ENCODE measurements at places on chromosomes 3 and 15. TPM values are rescaled to one million over a fixed set of nuclear protein-coding genes. Genes with fewer than 3 reads are reported as not detected.

- H3K4me1 ChIP-seq, result no peaks in the 10 kb centered on the region
- H3K36me3 ChIP-seq, result no peaks in the 10 kb centered on the region
- H3K4me3 ChIP-seq, result no peak overlapping the region
- DNase-seq, result no peak
- no peak overlapping the region for H3K27ac ChIP-seq
These were observed 44.4 kb downstream of the EPHB1 start for GRCh38 chr3:134839422-134839821.

GRCh38 chr3:24400015-24400414, 94.6 kb downstream of the THRB start:
- no peak overlapping the region for H3K27ac ChIP-seq
- no peaks in the 10 kb centered on the region for H3K36me3 ChIP-seq
- H3K27me3 ChIP-seq, result no peaks in the 10 kb centered on the region
- H3K4me1 ChIP-seq, result peaks cover 16% of the 10 kb centered on the region

DNA sequence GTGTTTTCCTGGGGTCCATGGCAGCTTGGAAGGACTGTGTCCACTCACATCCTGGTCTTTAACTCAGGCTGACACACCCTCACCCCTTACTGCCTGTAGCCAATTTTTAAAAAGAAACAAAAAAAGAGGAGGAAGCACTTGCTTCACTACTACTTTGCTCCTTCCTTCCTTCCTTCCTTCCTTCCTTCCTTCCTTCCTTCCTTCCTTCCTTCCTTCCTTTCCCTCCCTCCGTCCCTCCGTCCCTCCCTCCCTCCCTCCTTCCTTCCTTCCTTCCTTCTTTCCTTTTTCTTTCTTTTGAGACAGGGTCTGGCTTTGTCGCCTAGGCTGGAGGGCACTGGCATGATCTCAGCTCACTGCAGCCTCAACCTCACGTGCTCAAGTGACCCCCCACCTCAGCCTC, 25.5 kb upstream of the AKAP13 start:
- H3K4me1 ChIP-seq, result no peaks in the 10 kb centered on the region
- no peaks in the 10 kb centered on the region for H3K36me3 ChIP-seq
- no peak overlapping the region for H3K4me3 ChIP-seq
- H3K27me3 ChIP-seq, result no peaks in the 10 kb centered on the region
- no peak overlapping the region for H3K27ac ChIP-seq
- no peak for DNase-seq

GRCh38 chr3:86653661-86654205, 337.2 kb downstream of the VGLL3 start:
- H3K27ac ChIP-seq, result no peak overlapping the region
- H3K27me3 ChIP-seq, result no peaks in the 10 kb centered on the region
- H3K4me1 ChIP-seq, result no peaks in the 10 kb centered on the region
- no peak overlapping the region for H3K4me3 ChIP-seq
- DNase-seq, result no peak
- H3K36me3 ChIP-seq, result no peaks in the 10 kb centered on the region

DNA sequence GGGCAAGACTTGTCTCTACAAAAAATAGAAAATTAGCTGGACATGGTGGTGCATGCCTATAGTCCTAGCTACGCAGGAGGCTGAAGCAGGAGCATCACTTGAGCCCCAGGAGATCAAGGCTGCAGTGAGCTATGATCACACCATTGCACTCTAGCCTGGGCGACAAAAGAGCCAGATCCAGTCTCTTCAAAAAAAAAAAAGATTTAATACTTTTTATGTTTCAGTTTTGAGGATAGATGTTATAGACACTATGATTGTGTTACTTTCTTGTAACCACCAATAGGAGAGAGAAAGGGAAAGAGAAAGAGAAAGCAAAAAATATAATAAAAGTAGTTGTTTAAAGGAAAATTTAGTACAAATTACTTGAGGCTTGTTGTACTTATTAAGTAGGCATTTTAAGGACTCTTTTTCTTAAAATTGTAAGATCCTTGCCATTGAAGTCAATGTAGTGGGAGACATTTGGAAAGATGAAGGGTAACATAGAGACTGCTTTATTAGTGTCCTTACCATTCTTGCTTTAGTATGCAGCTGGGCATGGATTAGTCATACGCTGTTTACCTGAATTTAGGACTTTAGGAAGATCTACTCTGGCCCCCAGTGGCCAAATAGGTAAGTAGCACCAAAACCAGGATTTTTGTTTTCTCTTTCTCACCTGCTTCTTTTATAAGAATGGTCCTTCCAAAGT, 35.1 kb upstream of the ZDHHC23 start:
- no peaks in the 10 kb centered on the region for H3K36me3 ChIP-seq
- H3K27me3 ChIP-seq, result no peaks in the 10 kb centered on the region
- H3K27ac ChIP-seq, result no peak overlapping the region
- no peaks in the 10 kb centered on the region for H3K4me1 ChIP-seq
- peak; percentile 47 for DNase-seq

DNA sequence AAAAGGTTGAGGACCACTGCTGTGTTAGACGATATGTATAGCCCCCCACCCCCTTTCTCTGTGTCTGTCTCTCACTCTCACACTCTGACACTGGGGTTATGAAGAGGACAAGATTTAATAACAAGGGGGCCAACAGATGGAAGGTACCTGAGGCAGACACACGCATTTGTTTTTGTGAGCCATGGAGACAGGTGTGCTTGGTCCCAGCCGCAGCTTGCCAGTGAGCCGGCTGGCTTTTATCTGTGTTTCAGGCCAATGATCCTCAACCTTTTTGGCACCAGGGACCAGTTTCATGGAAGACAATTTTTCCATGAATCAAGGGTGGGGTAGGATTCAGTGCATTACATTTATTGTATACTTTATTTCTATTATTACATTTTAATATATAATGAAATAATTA, 394.9 kb upstream of the RGMA start:
- H3K27ac ChIP-seq, result no peak overlapping the region
- no peaks in the 10 kb centered on the region for H3K36me3 ChIP-seq
- no peak for DNase-seq
- H3K4me3 ChIP-seq, result no peak overlapping the region

DNA sequence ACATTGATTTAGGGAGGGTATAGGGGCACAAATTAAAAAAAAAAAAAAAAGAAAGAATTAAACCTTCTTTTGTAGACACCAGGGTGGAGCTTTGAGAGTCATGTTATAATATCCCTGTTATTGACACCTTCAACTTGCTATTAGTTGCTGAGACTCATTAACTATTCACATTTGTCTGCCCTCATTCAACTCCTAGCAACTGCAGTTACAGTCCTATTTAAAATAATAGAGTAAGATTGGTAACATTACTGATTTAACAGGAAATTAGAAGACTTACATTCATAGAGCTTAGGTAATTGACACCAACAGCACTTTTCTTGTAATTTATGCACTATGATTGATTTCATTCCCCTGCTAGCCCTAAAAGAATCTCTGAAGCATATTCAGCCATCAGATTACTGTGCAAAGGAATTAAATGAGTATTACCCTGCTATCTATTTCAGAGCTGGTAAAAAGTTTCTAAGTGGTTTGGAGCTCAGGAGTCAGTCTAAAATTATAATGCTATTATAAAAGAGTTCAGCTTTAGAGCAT, 148.8 kb upstream of the TBL1XR1 start:
- no peaks in the 10 kb centered on the region for H3K27me3 ChIP-seq
- no peaks in the 10 kb centered on the region for H3K36me3 ChIP-seq
- DNase-seq, result no peak

- no peaks in the 10 kb centered on the region for H3K36me3 ChIP-seq
- H3K27ac ChIP-seq, result no peak overlapping the region
- H3K4me3 ChIP-seq, result no peak overlapping the region
- no peaks in the 10 kb centered on the region for H3K4me1 ChIP-seq
These were observed 45.7 kb upstream of the PTX3 start for GRCh38 chr3:157390713-157391515.

- DNase-seq, result no peak
- no peaks in the 10 kb centered on the region for H3K4me1 ChIP-seq
These were observed 277.7 kb upstream of the ROPN1 start for GRCh38 chr3:124269619-124270018.

GRCh38 chr3:101377796-101378195, 57.4 kb upstream of the IMPG2 start:
- no peaks in the 10 kb centered on the region for H3K27me3 ChIP-seq
- H3K36me3 ChIP-seq, result no peaks in the 10 kb centered on the region
- H3K4me1 ChIP-seq, result no peaks in the 10 kb centered on the region
- no peak for DNase-seq

- peak overlapping the region; percentile 100 for H3K27ac ChIP-seq
- no peaks in the 10 kb centered on the region for H3K27me3 ChIP-seq
- peak overlapping the region; percentile 87 for H3K4me3 ChIP-seq
- H3K4me1 ChIP-seq, result peaks cover 16% of the 10 kb centered on the region
- H3K36me3 ChIP-seq, result no peaks in the 10 kb centered on the region
These were observed 638 bp downstream of the BLOC1S6 start for GRCh38 chr15:45587863-45588170.

DNA sequence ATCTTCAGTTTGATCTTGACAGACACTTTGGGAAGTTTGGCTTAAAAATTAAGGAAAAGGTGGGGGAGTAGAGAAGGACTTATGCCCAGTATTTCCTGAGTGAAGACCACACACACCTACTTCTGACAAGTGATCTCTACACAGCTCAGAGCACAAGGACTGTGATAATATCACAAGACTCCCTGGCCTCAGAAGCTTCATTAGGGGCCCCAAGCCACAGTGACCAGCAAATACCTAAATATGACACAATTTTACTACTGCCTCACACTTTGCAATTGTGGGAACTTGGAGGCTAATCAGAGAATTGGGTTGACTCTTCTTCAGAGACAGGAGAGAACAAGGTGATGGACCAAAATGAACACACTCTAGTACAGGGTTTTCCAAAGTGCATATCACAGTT, 2.6 kb downstream of the ILDR1 start:
- no peaks in the 10 kb centered on the region for H3K4me1 ChIP-seq
- H3K4me3 ChIP-seq, result no peak overlapping the region
- no peaks in the 10 kb centered on the region for H3K27me3 ChIP-seq
- no peaks in the 10 kb centered on the region for H3K36me3 ChIP-seq
- H3K27ac ChIP-seq, result no peak overlapping the region

DNA sequence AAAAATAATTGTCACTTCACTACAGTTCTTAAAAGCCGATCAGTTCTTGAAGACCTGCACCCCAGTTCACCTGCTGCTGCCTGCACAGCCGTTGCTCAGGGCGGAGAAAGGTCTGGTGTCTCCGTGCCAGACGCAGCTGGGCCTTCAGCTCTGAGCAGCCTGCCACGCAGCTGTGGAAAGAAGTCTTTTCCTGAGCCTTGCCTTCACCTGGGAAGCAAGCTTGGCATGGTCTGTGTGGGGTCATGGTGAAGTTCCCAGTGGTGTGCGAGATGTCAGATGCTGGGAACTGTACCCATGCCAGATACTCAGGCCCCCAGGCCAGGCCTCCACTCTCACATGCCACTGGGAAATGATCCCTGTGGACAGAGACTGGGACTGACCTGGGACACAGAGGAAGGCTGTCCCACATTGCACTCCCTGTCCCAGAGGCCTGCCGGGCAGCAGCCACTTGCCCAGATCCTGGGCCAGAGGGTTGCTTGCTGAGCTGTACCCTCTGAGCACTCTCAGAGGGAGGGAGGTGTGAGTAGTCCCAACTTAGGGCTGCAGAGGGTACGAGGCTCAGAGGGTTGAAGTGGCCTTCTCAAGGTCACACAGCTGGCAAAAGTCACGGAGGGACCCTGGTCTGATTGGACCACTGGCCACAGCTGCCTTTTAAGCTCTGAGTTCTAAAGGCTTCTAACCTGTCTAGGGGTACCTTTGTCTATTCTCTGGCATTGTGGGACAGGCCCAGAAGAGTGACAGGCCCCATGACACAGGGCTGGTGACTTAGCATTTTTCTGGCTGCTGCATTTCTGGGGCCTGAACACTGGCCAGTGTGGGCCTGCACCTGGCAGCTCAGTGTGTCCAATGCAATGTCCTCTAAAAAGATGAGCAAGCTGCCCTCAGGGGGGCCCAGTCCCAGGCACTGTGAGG, 55.4 kb downstream of the KLF13 start:
- no peaks in the 10 kb centered on the region for H3K36me3 ChIP-seq
- H3K4me3 ChIP-seq, result no peak overlapping the region
- no peaks in the 10 kb centered on the region for H3K4me1 ChIP-seq
- no peaks in the 10 kb centered on the region for H3K27me3 ChIP-seq
- no peak overlapping the region for H3K27ac ChIP-seq

DNA sequence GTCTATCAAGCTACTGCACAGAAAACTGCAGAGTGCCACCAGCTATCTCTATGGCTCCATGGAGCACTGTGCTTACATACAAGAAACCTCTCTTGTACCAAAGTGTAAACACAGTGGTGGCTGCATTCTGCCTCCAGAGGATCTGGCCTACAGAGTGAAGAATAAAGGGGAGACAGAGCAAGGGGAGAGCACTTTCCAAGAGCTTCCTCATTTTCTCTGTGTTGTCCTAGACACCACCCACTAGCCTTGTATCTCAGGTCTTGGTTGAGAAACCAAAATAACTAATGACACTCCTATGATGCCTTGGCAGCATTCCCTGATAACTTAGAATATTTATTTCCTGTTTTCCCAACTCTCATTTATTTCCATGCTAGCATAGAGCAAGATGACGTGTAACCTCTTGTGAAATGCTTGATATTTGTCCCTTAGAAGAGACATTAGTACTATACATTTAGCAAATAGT, 56.9 kb upstream of the PHLDB2 start:
- peak overlapping the region; percentile 7 for H3K27ac ChIP-seq
- DNase-seq, result no peak
- no peaks in the 10 kb centered on the region for H3K4me1 ChIP-seq
- H3K4me3 ChIP-seq, result no peak overlapping the region
- no peaks in the 10 kb centered on the region for H3K36me3 ChIP-seq
- no peaks in the 10 kb centered on the region for H3K27me3 ChIP-seq

DNA sequence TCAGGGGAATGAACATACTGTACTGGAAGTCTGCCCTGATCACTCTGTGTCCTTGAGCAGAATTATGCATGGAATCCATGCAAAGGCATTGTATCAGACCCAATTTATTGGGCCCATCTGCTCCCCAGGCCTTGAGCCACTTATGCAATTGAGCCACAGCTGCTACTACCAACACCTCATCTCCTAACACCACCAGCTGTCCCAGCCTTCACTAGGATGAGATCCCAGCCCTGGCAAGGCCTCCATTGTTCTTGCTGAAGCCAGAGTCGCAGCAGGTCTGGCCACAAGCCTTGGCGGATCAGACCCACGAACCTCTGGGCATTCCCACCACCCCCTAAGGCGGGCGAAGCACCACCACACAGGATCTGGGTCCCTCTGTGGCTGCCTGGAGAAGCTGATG, 9.2 kb upstream of the NME9 start:
- H3K27ac ChIP-seq, result no peak overlapping the region
- H3K4me3 ChIP-seq, result no peak overlapping the region
- DNase-seq, result no peak
- no peaks in the 10 kb centered on the region for H3K27me3 ChIP-seq

DNA sequence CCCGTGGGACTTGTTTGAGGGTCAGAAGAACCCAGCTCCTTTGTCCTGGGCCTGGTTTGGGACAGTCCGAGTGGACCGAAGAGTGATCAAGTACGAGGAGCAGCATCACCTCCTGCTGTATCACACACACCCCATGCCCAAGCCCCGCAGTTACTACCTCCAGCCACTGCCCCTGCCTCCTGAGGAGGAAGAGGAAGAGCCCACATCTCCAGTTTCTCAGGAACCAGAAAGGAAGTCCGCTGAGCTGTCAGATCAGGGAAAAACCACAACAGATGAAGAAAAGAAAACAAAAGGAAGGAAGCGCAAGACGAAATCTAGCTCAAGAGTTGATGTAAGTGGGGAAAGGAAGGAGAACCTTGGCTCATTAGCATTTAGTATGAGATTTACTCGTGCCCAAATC, 3.3 kb upstream of the P2RY12 start:
- H3K4me1 ChIP-seq, result no peaks in the 10 kb centered on the region
- no peak overlapping the region for H3K27ac ChIP-seq
- no peaks in the 10 kb centered on the region for H3K27me3 ChIP-seq
- no peak for DNase-seq
- H3K4me3 ChIP-seq, result no peak overlapping the region

Gene HCLS1
- total RNA-seq, result 10.0 TPM

Gene NR2E3
- total RNA-seq, result 0.35 TPM

Gene CPNE9
- total RNA-seq, result not detected

Gene EPHB1
- total RNA-seq, result 0.74 TPM

Gene GPR62
- total RNA-seq, result not detected

Gene SPG11
- 95.3 TPM for total RNA-seq

Gene FETUB
- total RNA-seq, result 0.22 TPM

Data from colonic mucosa (tissue), 4 donors.